ENCODE measurements at places on chromosomes 2 and 18. TPM values are rescaled to one million over a fixed set of nuclear protein-coding genes. Genes with fewer than 3 reads are reported as not detected.

The CPO gene
- polyA plus RNA-seq = 0.13 TPM

The CD8B2 gene
- polyA plus RNA-seq = not detected

GRCh38 chr2:55099878-55100820 is 49.9 kb upstream of the RTN4 start:
- peak; percentile 28 for DNase-seq

GRCh38 chr2:43314299-43314927 is 88.0 kb upstream of the ZFP36L2 start:
- no peak for DNase-seq

GRCh38 chr2:111656894-111657293 is 227.1 kb downstream of the ANAPC1 start:
- no peak for DNase-seq

The RGPD4 gene
- 0.01 TPM for polyA plus RNA-seq

The IGFBP5 gene
- polyA plus RNA-seq = 0.46 TPM

DNA sequence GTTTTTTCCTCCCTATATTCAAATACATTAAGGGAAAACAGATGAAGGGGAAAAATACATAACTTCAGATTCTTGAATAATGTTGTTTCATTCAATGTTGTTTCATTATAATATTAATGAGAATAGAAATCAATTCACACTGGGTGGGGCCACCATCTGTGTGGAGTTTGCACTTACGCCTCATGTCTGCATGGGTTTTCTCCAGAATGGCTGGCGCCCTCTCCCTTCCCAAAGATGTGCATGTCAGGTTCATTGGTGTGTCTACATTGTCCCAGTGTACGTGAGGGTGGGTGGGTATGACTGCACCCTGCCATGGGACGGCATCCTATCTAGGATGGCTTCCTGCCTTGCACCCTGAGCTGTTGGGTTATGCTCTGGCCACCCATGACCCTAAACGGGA is 51.7 kb downstream of the COBLL1 start:
- no peak for DNase-seq

DNA sequence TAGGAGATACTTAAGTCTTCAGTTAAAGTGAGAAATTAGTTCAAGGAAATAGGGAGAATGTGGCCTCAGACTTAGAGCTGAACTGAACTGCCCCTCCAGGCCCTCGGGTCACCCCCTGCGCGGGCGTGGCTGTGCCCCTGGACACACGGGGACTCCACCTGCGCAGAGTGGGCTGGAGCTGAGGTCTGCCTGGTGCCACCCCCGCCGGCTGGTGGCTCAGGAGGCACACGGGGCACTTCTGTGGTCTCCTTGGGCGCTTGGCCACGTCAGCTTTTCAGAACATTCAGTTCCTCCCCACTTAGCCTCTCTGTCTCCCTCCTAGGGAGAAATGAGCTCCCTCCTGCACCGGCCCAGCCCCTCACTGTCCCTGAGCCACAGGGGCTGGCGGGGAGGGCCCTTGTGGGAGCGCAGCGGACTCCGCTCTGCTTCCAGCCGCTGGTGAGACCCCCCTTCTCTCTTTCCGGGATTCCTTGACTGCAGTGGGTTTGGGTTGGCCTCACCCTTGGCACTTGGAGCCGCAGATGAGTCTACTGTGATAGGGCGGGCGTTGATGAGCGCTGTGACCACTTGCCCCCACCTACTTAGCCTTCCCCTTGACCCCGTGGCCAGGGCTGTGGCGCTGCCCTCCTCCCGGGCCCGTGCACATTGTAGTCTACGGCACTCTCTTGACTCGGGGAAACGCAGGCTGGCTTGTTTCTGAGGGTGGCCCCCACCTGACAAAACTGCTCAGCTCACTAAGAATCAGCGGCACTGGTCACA is 18.2 kb upstream of the PDIA6 start:
- DNase-seq = no peak

DNA sequence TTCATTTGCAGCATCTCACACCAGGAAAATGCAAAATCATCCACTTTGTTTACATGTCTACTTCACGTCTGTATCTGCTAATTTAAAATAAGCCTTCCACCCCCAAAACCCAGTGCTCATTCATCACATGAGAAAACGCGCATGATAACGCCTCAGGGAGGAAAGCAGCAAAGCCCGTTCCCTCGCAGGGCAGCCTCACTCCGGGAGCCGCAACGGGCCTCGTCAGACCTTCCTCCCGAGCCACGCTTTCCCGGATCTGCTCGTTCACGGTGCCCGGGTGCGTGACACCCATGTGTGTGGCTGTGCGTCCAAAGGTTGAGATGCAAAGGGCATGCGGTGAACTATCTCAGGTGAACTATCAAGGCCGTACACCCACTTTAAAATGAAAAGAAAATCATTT is 59.8 kb downstream of the NDUFA10 start:
- no peak for DNase-seq

- DNase-seq = peak; percentile 25
Observed at GRCh38 chr2:62467475-62468321, 38.3 kb downstream of the TMEM17 start.

The PPP1R1C gene
- 0.89 TPM for polyA plus RNA-seq

The TRIM43 gene
- polyA plus RNA-seq = not detected

DNA sequence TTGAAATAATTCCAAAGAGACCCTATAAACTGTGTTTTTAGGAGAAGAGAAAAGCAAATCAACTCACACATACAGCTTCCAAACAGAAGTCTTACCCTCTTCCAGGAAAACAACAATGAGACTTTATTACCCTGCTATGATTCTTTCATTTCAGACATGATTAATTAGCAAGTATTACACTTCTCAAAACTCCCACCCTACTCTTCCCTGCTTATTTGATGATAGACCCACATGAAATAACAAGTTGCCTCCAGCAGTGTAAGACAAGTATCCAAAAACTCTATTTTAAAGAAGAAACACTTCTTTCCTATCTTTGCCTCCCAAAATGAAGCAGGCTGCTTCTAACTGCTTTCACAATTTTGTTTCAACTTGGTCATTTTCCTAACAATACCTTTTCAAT is 4.1 kb downstream of the FIGN start:
- no peak for DNase-seq

GRCh38 chr2:5290900-5291546 is 401.2 kb upstream of the SOX11 start:
- no peak for DNase-seq

- DNase-seq = peak; percentile 40
Observed at GRCh38 chr2:1625281-1626001, 118.9 kb downstream of the PXDN start.
